ENCODE measurements at places on chromosomes 2 and 18. TPM values are rescaled to one million over a fixed set of nuclear protein-coding genes. Genes with fewer than 3 reads are reported as not detected.
A peak's percentile ranks its signal among the peaks of the same experiment; 100 is the strongest.

Gene AOX1
- total RNA-seq, result 100.0 TPM

DNA sequence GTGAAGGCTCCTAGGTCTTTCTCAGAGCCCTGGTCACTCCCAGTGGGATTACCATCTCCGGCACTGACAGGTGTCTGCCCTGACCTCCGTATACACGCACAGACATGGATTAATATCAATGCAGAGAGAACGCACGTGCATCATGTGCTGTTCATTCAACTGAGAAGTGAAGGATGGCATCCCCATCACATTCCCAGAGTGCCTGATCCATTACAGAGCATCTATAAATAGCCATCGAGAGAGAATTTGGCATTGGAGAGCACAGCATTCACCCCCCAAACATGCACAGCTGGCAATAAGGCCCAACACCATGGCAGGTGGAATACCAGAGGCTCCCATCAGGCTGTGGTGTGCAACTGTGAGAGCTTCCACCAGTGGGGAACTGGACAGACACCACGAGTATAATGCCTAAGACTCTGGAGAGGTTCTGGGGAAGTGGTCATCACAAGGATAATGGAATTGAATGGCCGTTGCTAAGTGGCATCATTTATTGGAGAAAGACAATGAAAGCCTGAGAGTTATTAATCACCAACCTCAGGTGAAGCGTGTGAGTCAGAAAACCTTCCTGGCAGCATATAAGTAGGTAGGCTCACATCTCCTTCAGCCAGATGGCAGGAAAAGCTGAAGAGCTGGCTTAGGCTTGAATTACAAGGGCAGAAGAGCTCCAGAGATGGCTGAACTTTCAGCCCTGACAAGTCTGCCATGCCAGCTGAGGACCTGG, 244.5 kb upstream of the ID2 start:
- no peaks in the 10 kb centered on the region for H3K36me3 ChIP-seq
- no peak overlapping the region for H3K4me3 ChIP-seq
- no peak overlapping the region for H3K27ac ChIP-seq

Gene UGT1A3
- total RNA-seq, result 0.16 TPM

DNA sequence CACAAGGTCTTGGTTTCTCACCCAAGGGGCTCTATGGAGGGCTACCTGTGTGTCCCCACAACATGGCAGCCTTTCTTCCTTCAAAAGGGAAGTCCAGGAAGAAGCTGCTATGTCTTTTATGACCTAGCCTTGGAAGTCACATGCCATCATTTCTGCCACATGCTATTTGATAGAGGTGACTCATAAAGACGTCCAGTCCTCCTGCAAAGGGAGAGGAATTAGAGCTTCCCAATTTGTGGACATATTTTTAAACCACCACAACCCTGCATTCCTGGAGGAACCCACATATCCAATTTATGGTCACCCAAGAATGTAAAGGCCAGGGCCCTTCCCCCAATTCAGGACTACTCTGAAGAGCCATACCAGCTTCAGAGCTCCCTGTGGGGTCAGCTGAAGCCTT, 246.2 kb downstream of the CYP26B1 start:
- H3K4me1 ChIP-seq, result no peaks in the 10 kb centered on the region
- no peak for DNase-seq
- no peak overlapping the region for H3K4me3 ChIP-seq

DNA sequence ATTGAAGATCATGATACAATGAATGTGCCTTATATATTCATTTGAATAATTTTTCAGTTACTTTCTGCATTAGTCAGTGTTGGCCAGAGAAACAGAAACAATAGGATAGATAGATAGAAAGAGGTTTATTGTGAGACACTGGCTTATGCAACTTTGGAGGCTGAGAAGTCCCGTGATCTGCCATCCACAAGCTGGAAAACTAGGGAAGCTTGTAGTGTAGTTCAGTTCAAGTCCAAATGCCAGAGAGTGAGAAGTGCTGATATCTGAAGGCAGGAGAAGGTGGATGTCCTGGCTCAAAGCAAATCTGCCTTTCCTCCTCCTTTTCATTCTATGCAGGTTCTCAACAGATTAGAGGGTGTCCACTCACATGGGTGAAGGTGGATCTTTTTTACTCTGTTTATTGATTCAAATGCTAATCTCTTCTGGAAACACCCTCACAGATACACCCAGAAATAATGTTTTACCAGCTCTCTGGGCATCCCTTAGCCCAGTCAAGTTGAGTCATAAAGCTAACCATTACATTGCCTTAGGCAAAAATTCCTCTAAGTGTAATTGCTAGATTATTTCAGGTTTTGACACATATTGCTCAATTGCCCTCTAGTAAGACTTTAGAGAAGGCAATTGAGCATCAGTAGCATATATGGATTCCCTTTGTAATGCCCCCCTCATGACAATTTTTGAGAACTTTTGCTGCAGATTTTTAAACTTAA, 341.4 kb downstream of the LPIN1 start:
- H3K27me3 ChIP-seq, result no peaks in the 10 kb centered on the region
- H3K27ac ChIP-seq, result no peak overlapping the region
- H3K36me3 ChIP-seq, result no peaks in the 10 kb centered on the region
- no peak for DNase-seq
- H3K4me1 ChIP-seq, result no peaks in the 10 kb centered on the region

DNA sequence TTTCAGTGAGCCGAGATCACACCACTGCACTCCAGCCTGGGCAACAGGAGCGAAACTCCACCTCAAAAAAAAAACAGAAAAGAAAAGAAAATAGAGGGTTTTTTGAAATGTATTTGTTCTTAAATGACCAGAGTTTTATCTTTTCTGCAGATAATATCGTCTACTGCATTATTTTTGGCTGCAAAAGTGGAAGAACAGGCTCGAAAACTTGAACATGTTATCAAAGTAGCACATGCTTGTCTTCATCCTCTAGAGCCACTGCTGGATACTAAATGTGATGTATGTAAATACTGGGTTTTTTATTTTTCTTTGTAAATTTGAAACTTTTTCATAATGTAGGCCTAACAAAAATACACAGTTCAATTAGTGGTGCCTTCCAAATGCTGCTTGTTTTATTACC, 18.1 kb downstream of the CCNT2 start:
- no peak overlapping the region for H3K4me3 ChIP-seq
- H3K4me1 ChIP-seq, result peaks cover 4% of the 10 kb centered on the region
- H3K27ac ChIP-seq, result no peak overlapping the region
- no peak for DNase-seq

Gene CBLN2
- total RNA-seq, result not detected

DNA sequence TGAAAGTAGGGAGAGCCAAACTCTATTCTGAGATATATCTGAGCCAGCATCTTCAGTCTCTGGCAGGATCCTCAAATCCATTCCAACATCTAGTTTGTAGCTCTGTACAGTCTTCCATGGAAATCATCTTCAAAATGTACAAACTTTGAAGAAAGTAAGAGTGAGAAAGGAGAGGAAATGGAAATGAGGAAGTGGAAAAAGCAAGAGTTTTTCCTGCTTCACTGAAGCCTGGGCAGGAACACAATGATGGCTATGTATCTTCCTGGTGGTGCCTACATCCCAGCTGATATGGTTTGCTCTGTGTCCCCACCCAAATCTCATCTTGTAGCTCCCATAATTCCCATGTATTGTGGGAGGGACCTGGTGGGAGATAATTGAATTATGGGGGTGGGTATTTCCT, 4.1 kb upstream of the RPIA start:
- H3K4me3 ChIP-seq, result no peak overlapping the region
- H3K27me3 ChIP-seq, result no peaks in the 10 kb centered on the region
- H3K27ac ChIP-seq, result no peak overlapping the region
- H3K4me1 ChIP-seq, result no peaks in the 10 kb centered on the region
- no peak for DNase-seq

Gene RNF144A
- total RNA-seq, result 17.1 TPM

DNA sequence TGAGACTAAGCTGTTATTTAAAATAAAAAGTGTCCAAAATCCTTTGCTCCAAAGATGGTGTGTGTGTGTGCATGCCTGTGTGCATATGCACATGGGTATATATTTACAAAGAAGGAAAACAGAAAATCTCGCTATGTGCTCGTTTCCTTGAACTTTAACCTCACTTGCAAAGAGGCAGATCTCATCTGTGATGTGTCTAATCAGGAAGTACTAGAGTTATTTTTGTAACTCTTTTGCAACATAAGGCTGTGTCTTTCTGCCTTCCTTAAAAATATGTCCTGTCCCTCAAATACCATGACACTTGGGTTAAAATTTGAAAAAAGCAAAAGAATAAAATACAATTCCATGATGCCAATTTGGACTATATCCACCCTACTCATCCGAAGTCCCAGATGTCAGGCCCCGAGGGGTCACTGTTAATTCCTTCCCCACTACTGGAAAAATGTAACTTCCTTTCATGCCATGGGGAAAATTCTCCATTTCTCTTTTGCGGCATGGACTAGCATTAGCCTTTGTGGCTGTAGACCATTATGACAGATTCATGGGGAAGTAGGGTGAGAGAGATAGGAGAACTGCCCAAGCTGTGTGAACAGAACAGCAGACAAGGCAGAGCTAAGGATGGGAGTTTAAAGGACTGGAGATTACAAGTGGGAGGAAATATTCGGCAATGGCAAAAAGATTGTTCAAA, 191.3 kb downstream of the MYO1B start:
- no peaks in the 10 kb centered on the region for H3K36me3 ChIP-seq
- no peaks in the 10 kb centered on the region for H3K4me1 ChIP-seq
- no peaks in the 10 kb centered on the region for H3K27me3 ChIP-seq
- no peak overlapping the region for H3K4me3 ChIP-seq

- H3K27ac ChIP-seq, result no peak overlapping the region
- no peaks in the 10 kb centered on the region for H3K36me3 ChIP-seq
- H3K27me3 ChIP-seq, result no peaks in the 10 kb centered on the region
- H3K4me3 ChIP-seq, result no peak overlapping the region
- no peak for DNase-seq
These were observed 95.3 kb downstream of the RBM43 start for GRCh38 chr2:151166410-151166809.

GRCh38 chr2:70509565-70509964, 44.1 kb downstream of the TGFA start:
- H3K27me3 ChIP-seq, result no peaks in the 10 kb centered on the region
- no peaks in the 10 kb centered on the region for H3K36me3 ChIP-seq
- peak overlapping the region; percentile 70 for H3K27ac ChIP-seq

Gene TNS1
- 141 TPM for total RNA-seq

GRCh38 chr18:34647251-34647650, 62.8 kb upstream of the DTNA start:
- no peak for DNase-seq
- no peak overlapping the region for H3K4me3 ChIP-seq
- no peaks in the 10 kb centered on the region for H3K36me3 ChIP-seq
- H3K27ac ChIP-seq, result no peak overlapping the region
- no peaks in the 10 kb centered on the region for H3K27me3 ChIP-seq

Gene REG3A
- not detected for total RNA-seq

GRCh38 chr2:136182315-136182714, 64.4 kb upstream of the CXCR4 start:
- H3K4me1 ChIP-seq, result no peaks in the 10 kb centered on the region
- no peak for DNase-seq
- H3K36me3 ChIP-seq, result no peaks in the 10 kb centered on the region
- no peaks in the 10 kb centered on the region for H3K27me3 ChIP-seq

Measured in breast epithelium (tissue), 4 donors.